NCI-H526 treated with DMSO at 0.1 percent for 48 hours (cell line): ENCODE measurements at places on chromosomes 5 and 9.

GRCh38 chr5:121688781-121689180, 162.9 kb upstream of the FTMT start:
- no peak for DNase-seq

GRCh38 chr9:129630967-129631673, 5.2 kb downstream of the NTMT1 start:
- no peak for DNase-seq

GRCh38 chr9:83503866-83504265, 34.3 kb downstream of the FRMD3 start:
- no peak for DNase-seq

DNA sequence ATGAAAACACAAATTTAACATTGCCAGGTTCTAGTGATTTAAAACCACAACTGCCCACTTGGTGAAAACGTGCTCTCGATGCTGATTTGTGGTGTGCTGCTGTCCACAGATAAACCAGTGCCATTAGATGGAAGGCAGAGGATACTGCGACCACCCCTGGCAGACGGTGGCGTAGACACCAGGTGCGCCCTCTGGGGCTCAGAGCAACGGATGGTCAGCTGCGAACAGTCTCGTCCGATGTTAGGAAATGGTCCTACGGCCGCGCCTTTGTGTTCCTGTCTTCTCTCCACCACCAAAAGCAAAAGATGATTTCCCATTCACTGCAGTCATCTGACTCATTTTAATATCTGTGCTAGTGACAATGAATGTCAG, 43.2 kb downstream of the UBE2QL1 start:
- no peak for DNase-seq

DNA sequence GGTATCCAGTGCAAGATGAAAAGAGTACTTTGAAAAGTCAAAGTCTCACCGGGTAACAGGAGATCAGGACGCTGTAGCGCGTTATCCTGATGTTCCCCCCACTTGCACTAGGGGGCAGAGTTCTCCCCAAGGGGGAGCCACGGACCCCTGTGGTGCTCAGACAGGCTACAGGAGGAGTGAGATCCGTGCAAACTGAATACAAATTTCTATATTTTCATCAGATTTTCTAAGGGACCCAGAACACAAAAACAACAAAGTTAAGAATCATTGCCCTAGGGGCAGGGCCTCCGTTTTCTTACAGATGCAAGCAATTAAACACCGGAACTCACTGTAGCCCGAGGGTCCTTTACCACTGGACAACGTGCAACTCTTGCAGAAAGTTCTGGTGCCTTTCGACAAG, 2.0 kb downstream of the MYO10 start:
- peak; percentile 61 for DNase-seq

- no peak for DNase-seq
These were observed 5.7 kb upstream of the AGGF1 start for GRCh38 chr5:77024490-77024889.

GRCh38 chr9:70031141-70031545, 12.5 kb upstream of the MAMDC2 start:
- DNase-seq = no peak

DNA sequence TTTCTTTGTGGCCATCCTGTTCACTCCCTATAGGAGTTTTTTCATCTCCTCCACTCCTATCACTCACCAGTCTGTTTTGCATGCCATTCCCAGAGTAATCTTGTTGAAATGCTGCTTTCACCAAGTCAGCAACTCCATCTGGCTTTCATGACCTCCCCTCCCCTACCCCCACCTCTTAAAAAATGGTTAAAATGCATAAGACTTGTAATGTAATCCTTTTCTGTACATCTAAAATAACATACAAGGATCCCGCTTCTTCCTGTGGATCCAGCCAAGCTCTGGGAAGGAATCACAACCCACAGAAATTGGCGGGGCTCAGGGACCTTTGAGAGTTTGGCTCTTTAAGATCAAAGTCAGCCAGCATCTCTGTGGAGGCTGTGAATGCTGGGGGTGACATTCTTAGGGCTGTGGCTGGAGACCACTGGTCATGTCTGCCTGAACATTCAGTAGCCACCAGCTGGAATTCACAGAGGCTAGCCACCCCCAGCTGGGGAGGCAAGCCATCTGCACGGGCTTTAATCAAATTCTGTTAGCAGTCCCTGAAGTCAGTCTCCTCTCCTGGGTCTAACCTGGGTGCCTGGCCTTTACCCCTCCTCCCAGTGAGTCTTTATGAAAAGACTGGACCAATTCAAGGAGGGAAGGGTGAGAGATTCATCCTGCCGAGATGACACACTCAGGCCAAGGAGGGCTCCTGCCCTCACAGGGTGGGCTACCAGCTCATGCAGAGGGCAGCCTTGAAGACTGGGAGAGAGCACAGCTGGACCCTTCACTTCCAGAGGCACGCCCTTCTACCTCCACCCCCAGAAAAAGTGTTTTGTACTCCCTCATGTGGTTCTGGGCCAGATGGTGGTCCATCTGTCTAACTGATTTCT, 132.9 kb downstream of the LIFR start:
- no peak for DNase-seq

- DNase-seq = no peak
These were observed 60.1 kb upstream of the GRHPR start for GRCh38 chr9:37362430-37362829.

- DNase-seq = peak; percentile 34
These were observed 1.9 kb downstream of the JADE2 start for GRCh38 chr5:134527156-134527960.

- DNase-seq = no peak
These were observed 11.5 kb upstream of the CPLX2 start for GRCh38 chr5:175859916-175860315.

GRCh38 chr9:81070689-81071088, 618.7 kb downstream of the TLE1 start:
- DNase-seq = no peak

GRCh38 chr5:158086856-158087255, 227.9 kb upstream of the CLINT1 start:
- no peak for DNase-seq

DNA sequence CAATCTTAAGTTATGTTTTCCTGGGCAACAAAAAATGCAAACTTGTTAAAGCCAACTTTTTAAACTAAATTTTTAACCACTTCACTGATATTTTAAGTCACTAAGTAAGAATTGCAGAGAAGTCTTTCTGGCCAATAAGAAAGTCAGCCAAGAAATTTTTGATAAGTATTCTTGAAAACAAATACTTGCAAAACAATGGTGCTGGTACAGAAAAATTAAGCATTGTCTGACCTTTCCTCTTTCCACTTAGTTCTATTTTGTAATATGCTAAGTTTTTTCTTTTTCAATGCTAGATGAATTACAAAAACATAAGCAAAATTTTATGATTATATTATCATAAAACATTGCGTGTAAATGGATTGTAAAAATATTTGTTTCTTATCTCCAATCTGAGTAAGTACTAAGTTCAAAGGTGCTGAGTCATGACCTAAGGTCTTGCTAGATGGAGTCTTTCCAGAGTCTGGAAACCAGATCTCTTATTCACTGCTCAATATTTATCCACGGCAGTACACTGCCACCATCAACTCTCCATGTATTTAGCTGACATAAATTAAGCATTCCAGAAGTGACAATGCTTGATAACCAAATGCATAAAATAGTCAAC, 139.7 kb downstream of the MEF2C start:
- no peak for DNase-seq

DNA sequence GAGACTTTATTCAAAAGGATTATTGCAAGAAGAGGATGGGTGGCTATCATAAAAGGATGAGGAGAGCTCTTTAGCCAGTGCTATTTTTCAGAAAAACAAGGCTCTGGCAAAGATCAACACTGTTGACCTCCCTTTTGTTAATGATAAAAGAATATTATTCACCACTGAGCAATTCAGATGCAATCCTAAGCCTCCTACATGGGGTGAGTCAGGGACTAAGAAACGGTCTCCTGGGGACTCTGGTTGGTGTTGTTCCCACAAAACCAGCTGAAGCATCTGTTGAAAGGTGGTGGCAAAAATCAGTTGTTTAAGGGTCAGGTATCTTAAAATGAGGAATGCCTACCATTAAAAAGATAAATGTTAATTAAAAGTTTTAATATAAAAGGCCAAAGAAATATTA, 7.7 kb upstream of the GCNT1 start:
- DNase-seq = no peak

- DNase-seq = no peak
These were observed 16.8 kb downstream of the AMBP start for GRCh38 chr9:114061292-114061691.

DNA sequence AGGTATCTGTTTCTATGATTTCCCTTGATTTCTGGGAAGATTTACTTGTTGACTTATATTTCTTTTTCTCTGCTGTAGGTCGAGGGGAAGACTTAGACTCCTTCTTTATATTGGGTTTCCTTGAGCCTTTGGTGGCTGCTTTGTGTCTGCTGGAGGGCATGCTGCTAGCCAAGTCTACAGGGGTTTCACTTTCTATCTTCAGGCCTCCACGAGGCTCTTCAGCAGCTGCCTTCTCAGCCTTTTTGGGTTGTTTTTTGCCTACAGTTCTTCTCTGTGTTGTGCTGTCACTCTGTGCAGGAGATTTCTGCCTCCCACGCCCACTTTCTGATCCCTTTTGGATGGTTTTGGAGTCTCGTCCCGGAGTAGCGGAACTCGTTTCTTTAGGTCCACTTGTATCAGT, 23.2 kb downstream of the LEAP2 start:
- no peak for DNase-seq

- no peak for DNase-seq
These were observed 17.4 kb upstream of the C9orf72 start for GRCh38 chr9:27590651-27591050.

- no peak for DNase-seq
These were observed 217.5 kb upstream of the TNC start for GRCh38 chr9:115335439-115335838.

DNA sequence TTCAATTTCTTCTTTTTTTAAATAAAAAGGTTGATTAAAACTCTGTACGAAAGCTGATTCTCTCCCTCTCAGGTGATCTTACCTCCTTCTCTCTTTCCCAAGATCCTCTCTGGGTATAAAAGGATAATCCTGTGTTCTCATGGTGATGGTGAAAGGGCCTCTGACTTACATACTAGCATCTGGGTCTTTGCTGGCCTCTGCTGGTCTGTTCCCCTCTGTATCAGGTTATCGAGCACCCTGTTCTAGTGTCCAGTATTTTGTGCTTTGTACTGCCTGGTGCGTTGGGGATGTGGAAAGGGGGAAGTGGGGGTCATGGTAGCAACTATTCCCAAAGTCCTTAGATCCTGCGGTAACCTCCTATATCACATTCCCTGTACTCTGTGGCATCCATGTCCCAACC, 328.9 kb downstream of the NR2F1-AS1 start:
- DNase-seq = no peak

GRCh38 chr5:139757727-139758509, 37.7 kb upstream of the PSD2 start:
- no peak for DNase-seq

GRCh38 chr9:120567874-120568273, 12.1 kb downstream of the CDK5RAP2 start:
- DNase-seq = no peak

DNA sequence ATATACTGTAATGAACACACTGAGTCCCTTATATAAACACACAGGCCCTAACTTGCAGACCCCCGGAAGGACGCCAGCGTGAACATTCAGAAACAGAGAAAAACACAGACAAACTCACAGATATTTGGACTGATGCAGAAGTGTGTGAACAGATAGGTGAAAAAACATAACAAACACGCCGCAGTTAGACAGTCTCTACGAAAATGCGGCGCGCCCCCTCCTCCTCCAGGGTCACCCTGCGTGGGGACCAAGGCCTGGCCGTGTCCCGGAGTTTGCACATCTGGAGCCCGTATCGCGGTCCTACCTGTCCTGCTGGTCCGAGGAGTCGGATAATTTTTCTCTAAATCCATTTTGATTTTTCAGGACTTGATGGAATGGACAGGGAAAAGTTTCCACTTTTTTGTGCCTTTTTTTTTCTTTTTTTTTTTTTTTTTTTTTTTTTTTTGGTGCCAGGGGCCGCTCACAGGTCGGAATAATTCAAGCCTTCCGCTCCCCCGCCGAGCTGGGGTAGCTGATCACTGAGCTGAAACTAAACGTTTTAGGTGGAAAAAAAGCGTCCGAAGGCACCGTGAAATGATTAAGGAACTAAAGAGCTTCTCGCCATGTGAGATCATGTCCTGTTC, at the start of gene PAX5:
Gene PAX5 (minus strand): TSS at position 587 of the 623 bp plus-strand sequence. CDS start 237 bp downstream, at position 350.
- DNase-seq = no peak

DNA sequence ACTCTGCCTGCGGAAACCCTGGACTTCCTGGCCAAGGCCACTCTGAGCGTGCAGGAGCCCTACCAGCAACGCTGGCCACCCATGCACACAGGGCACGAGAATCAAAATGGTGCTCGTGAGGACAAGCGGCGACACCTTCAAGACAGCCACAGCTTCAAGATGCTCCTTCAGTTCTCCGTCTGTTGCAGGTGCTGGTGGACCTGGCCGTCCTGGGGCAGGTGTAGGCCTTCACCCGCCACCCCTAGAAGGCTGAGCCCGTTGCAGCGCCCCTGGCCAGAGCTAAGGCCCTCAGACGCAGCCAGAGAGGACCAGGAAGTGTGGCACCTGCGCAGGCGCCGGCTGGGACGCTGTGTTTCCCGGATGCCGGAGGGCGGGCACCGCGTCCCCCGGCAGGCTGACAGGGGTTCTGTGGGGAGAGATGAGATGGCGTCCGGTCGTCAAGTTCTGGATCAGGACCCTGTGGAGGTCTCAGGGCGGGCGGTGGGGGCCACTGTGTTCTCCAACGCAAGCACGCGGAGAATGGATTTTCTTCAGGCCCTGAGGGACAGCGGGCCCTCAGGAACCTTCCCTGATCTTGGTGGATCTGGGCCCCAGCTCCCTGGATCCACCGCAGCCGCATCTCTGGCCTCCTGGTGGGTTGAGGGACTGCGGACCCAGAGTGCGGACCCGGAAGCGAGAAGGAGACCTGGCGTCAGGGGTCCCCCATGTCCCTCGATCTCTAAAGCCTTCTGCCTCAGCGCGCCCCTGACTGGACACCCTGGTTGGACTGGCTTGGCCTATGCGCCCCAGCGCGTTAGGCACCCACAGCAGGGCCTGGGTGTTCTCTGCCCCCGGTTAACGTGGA, 1770.8 kb upstream of the CDH9 start:
- DNase-seq = no peak

GRCh38 chr5:170307575-170308465, 10.2 kb upstream of the LCP2 start:
- no peak for DNase-seq

GRCh38 chr9:120475341-120475740, 104.6 kb downstream of the CDK5RAP2 start:
- DNase-seq = no peak

DNA sequence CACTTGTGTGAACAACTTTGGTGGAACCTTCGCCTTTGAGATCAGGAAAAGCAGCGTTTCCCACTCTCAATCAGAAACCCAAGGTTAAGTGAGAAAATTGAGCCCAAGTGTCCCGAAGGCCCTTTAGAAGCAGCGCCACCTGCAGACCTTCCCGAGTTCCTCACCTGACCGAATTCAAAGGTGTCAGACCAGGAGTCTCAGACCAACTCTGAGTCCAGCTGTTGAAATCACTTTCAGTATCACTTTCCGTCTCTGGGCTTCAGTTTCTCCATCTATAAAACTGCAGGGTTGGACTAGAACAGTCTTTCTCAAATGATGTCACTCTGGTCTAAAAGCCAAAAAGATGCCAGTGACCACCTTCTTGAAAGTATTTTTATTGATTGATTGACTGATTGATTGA, 31.7 kb upstream of the GRHPR start:
- no peak for DNase-seq

GRCh38 chr5:135462304-135462703, 10.2 kb upstream of the TIFAB start:
- peak; percentile 48 for DNase-seq

- no peak for DNase-seq
These were observed 101.1 kb downstream of the LMNB1 start for GRCh38 chr5:126878085-126878484.

GRCh38 chr5:80798633-80799032, 143.8 kb upstream of the DHFR start:
- no peak for DNase-seq
